GDM1 (cell line): ENCODE measurements at places on chromosomes 6 and 20.

DNA sequence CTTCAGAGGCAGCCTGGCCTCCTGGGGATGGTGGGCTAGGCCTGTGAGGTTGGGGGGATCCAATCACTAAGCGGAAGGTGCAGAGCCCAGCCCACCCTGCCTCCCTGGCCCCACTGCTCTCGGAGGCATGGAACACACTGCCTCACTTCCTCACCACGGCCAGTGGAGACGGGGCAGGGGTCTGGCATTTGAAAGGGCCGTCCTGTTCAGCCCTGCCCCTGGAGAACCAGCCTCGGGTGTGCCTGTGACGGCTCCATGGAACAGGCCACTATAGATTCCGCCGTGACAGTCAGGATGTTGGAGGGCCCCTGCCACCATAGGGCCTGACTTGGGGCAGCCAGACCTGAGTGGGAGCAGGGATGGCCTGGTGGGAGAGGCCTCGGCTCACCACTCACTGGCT, 110.2 kb downstream of the DACT2 start:
- DNase-seq = no peak

DNA sequence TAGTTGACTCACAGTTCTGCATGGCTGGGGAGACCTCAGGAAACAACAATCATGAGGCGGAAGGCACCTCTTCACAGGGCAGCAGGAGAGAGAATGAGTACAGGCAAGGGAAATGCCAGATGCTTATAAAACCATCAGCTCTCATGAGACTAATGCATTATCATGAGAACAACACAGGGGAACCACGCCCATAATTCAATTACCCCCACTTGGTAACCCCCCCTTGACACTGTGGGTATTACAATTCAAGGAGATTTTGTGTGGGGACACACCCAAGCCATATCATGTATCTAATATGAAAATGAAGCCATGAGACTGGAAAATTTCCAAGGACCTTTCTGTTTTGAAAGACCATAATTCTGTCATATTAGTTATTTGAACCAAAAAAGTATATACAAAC, 342.4 kb upstream of the PLCB4 start:
- no peak for DNase-seq

DNA sequence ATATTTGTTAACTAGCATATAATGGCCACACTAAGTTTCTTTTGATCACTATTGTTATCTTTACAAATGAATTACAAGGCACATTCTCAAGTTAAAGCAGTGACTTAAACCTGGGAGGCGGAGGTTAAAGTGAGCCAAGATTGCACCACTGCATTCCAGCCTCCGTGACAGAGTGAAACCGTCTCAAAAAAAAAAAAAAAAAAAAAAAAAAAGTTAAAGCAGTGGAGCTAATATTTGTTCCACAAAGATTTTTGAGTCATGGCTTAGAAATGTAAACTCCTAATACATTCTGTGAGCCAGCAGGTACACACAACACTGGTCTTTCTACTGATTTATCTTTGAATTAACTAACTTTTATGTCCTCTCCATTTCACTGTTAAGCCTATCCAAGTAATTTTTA, 221.7 kb upstream of the HTR1E start:
- no peak for DNase-seq

- DNase-seq = no peak
Measured at GRCh38 chr6:106899697-106900096, 74.8 kb downstream of the CD24 start.

- no peak for DNase-seq
Measured at GRCh38 chr6:16248271-16248853, 10.0 kb downstream of the GMPR start.

DNA sequence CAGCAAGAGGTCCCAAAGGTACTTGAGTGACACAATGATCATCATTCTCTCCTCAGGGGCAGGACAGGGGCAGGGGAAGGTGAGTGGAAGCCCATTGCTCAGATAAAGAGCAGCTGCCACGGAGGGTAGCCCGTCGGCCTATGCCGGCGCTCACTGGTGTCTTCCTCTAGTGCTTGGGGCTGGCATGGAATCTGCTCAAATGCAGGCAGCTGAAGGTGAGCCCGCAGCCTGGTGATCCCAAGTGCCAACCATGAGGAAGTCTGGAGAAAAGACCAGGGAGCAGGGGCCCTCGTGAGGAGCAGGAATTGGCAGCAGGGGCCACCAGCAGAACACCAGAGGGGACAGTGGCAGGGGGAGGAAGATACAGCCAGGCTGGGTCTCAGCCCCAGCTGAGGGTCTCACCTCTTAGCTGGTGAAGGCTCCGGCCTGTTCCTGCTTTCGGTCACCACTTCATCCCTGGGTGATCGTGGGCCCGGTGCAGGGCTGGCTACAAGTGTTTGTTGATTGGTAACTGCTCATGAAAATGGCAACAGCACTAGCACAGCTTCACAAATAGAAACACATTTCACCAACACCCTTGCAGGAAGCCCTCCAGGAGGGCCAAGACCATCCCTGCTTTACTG, 24.7 kb downstream of the RBCK1 start:
- DNase-seq = no peak
